MV-4-11 (cell line): ENCODE measurements at places on chromosomes 13 and 19.

DNA sequence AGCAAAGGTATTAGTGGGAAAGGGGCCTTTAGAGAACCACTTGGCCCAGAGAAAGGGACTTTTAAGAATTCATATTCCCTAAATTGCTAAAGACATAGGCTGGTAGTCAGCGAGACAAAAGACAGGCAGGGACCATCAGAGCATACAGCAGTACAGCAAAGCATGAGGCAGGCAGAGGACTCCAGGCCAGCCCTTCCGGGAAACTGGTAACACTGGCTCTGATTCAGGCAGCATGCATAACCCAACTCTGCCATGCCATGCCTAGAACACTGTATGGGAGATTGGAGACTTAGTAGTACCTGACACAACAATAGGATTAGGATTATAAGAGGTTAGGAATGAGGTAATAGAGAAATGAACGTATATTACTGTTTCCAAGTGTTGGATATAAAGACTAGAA is 34.9 kb downstream of the CAB39L start:
- DNase-seq, result no peak

DNA sequence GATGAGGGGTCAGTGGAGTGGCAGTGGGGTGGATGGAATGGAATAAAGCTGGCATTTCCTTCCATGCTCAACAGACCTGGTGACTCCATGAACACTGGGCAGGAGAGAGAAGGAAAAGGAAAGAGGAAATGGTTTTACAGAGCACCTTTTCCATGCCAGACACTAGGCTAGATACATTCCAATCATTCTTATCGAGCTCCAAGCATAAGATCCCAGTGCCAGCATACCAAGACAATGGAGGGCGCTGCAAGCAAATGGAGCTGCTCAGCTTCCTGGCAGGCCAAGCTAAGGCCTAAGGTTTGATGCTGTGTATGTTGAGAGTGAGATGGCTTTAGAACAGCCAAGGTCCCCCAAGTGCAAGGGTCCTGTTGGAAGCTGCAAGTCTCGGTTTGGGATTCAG is 113.2 kb downstream of the HSPH1 start:
- no peak for DNase-seq

- DNase-seq, result peak; percentile 49
Measured at GRCh38 chr13:79246578-79246949, 159.5 kb downstream of the RBM26 start.

DNA sequence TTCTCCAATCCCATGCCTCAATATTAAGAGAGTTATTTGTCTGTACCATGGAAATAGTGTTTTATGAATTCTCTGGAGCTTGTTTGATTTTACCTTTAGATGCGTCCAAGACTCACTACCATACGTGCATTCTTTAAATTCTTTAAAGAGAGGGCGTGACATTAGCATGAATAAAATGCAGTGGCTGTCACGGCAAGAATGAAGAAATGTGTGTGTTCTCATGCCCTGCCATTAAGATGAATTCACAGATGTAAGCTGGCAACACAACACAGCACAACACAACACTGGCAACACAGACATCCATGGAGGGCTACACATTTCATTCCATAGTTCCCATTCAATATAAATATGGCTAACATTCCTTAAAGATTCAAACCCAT is 213.4 kb downstream of the ENOX1 start:
- DNase-seq, result no peak

- peak; percentile 22 for DNase-seq
Measured at GRCh38 chr19:16441661-16442162, 30.1 kb downstream of the EPS15L1 start.

DNA sequence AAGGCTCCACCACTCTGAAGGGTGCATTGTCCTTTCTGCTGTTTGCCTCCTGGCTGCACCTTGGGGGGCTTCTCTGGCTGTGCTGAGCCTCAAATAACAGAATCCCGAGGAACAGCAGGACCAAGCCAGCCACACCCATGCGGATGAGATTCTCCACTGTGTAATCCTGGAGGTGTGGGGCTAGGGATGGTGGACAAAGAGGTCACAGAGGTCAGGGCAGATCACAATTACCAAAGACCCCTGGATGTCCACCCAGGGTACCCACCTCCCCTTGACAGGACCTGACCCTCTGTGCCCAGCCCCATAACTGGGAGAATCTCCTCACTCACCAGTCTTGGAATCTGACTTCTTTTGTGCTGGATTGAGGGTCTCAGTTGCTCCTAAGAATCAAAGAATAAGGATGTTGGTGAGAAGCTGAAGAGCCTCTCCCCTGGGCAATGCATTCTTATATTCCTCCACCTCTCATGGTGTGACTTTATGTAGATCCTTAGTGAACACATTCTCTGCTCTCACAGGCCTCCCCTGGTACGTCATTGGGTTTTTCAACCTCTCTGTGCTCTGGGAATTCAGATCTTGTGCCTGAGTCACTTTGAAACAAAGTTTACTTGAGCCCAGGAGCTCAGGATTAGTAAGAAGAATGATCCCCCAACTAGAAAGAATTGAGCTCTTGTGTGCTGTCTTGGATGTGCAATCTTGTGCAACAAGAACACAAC is 5.2 kb downstream of the LILRA4 start:
- no peak for DNase-seq

GRCh38 chr13:48186722-48187121 is 46.3 kb upstream of the ITM2B start:
- no peak for DNase-seq
